ENCODE measurements at places on chromosomes 6 and 20. TPM values are rescaled to one million over a fixed set of nuclear protein-coding genes. Genes with fewer than 3 reads are reported as not detected.

SLC22A23 gene
- 17.3 TPM for total RNA-seq

ECT2L gene
- not detected for total RNA-seq

FAM217B gene
- 6.9 TPM for total RNA-seq

TRIM10 gene
- total RNA-seq: not detected

TUBB2B gene
- total RNA-seq: 3.5 TPM

SLC22A2 gene
- total RNA-seq: not detected

SLC16A10 gene
- 161 TPM for total RNA-seq

CASS4 gene
- total RNA-seq: not detected

AGPAT4 gene
- 0.36 TPM for total RNA-seq

C2 gene
- 3.2 TPM for total RNA-seq

EDN1 gene
- total RNA-seq: 12.0 TPM

NHLRC1 gene
- 0.56 TPM for total RNA-seq

ADGRF5 gene
- 49.2 TPM for total RNA-seq

HLA-DMA gene
- 22.8 TPM for total RNA-seq

C6orf58 gene
- not detected for total RNA-seq

COL19A1 gene
- total RNA-seq: 0.05 TPM

LMBRD1 gene
- total RNA-seq: 27.5 TPM

DACT2 gene
- total RNA-seq: not detected

PTK7 gene
- 0.15 TPM for total RNA-seq

RFX6 gene
- total RNA-seq: not detected

PI3 gene
- not detected for total RNA-seq

LPA gene
- not detected for total RNA-seq

CDC40 gene
- 19.7 TPM for total RNA-seq

GMPR gene
- 219 TPM for total RNA-seq

TRIM40 gene
- not detected for total RNA-seq

CFAP61 gene
- total RNA-seq: 40.6 TPM

ZKSCAN3 gene
- 2.5 TPM for total RNA-seq

MUC22 gene
- 0.24 TPM for total RNA-seq

OXT gene
- not detected for total RNA-seq

TTI1 gene
- 21.4 TPM for total RNA-seq

TEAD3 gene
- 13.0 TPM for total RNA-seq

CALHM5 gene
- total RNA-seq: 0.67 TPM

THBD gene
- 9.0 TPM for total RNA-seq

LHFPL5 gene
- total RNA-seq: not detected

TFAP2A gene
- total RNA-seq: not detected

GSTA2 gene
- not detected for total RNA-seq

TOP1 gene
- 13.6 TPM for total RNA-seq

HRH3 gene
- total RNA-seq: not detected

HLA-DOA gene
- 2.9 TPM for total RNA-seq

SEMG1 gene
- not detected for total RNA-seq

FERMT1 gene
- total RNA-seq: 0.36 TPM

ZNF334 gene
- 0.15 TPM for total RNA-seq

UFL1 gene
- total RNA-seq: 38.2 TPM

ACTR5 gene
- total RNA-seq: 10.0 TPM

TBX18 gene
- total RNA-seq: 1.0 TPM

NUP153 gene
- total RNA-seq: 29.7 TPM

HSPA12B gene
- total RNA-seq: 3.7 TPM

DPPA5 gene
- total RNA-seq: not detected

HTR1B gene
- total RNA-seq: not detected

PI16 gene
- total RNA-seq: 3.2 TPM

C6orf141 gene
- total RNA-seq: not detected

MCUR1 gene
- total RNA-seq: 25.9 TPM

CDH22 gene
- 0.31 TPM for total RNA-seq

IRAK1BP1 gene
- 1.8 TPM for total RNA-seq

AARS2 gene
- 3.9 TPM for total RNA-seq

PAX1 gene
- total RNA-seq: not detected

SPTLC3 gene
- total RNA-seq: 1.0 TPM

RAET1L gene
- total RNA-seq: not detected

TP53TG5 gene
- not detected for total RNA-seq

NRN1 gene
- total RNA-seq: 6.4 TPM

All from gastrocnemius medialis (tissue), 4 donors.